ENCODE measurements at places on chromosomes 7 and 10.

- no peak for DNase-seq
Measured at GRCh38 chr7:130887957-130888371, 154.0 kb upstream of the KLF14 start.

DNA sequence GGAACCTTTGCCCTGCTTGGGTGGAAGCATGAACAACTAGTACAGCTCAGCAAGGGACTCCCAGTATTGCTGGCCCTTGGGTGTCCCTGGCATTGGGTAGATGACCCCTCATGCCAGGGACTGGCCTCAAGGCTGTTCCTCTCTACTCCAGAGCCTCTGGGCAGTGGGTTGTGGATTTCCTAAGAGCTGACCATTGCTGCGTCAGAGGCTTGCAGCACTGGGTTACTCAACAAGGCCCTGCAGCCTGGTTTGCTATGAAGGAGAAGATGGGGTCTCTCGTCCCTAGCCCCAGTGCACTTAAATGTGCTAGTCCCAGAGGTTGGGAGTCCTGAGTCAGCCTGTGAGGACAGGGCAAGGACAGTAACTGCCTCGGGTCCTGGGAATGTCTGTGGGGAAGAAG is 2.5 kb downstream of the VSIR start:
- no peak for DNase-seq

DNA sequence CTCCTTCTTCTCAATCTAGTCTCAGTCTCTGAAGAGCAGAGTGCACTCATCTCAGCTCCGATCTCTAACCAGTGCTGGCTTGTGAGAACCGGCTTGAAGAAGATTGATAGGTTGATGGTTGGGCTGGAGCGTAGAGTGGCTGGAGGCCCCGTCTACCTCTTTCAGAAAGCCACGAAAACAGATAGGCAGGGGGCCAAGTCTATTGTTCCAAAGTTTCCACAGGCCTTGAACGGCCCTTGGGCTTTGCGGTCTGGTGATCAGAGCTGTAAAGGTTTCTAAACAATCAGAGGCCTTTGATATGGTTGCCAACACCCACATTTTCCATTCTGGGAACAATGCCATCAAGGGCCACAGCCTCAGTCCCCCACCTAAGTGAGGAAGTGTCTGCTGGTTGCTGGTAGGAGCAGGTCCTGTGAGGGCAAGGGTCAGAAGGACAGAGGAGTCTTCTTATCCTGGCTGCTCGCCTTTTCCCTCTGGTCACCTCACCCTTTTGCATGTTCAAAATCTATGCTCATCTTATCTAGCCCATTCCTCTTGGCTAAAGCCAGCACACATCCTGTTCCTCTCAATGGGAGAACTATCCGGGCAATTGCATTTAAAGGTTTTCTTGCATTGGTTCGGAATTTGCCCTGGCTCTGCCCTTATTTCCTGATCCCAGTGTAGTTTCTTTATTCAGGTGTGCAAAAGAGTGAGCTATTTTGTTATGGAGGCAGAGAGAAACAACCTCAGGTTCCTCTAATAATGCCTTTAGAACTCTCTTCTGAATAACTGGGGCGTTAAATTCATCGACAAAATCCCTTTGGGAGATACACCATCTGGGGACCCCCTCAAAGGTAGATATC is 70.3 kb upstream of the KMT2E start:
- DNase-seq, result peak; percentile 19

- DNase-seq, result no peak
Measured at GRCh38 chr7:13042605-13043236, 355.3 kb downstream of the ARL4A start.

GRCh38 chr7:141355032-141355431 is 196.2 kb upstream of the AGK start:
- DNase-seq, result peak; percentile 34

- DNase-seq, result peak; percentile 77
Measured at GRCh38 chr10:79101560-79102497, 33.1 kb downstream of the ZMIZ1 start.

DNA sequence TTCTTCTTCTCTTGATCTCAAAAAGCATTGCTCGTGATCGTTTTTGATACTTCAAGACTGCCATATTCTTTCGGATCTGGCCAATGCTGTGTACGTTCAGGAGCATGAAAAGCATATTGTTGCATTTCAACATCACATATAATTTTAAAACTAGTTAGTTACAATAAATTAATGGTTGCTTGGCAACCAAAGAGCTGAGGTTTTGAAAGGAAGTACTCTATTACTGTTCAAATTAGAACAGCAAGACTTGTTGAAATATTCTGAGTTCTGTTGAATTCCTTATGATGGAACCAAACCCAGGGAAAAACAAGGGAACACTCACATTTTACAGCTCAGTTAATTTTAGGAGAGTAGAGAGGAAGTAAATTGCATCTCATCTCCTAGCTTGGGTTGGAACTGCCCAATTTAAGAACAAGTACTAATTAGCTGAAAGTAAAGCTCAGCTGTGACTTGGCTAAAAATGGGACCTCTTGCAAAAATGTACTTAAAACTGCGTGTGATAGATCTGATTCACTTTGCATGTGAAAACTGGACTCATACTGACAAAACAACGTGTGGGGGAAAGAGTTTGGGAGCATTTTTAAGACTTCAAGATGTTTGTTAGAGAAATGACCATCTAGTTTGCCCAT is 21.2 kb downstream of the OR9A2 start:
- DNase-seq, result no peak

- DNase-seq, result no peak
Measured at GRCh38 chr10:50992972-50993766, 81.1 kb upstream of the PRKG1 start.

DNA sequence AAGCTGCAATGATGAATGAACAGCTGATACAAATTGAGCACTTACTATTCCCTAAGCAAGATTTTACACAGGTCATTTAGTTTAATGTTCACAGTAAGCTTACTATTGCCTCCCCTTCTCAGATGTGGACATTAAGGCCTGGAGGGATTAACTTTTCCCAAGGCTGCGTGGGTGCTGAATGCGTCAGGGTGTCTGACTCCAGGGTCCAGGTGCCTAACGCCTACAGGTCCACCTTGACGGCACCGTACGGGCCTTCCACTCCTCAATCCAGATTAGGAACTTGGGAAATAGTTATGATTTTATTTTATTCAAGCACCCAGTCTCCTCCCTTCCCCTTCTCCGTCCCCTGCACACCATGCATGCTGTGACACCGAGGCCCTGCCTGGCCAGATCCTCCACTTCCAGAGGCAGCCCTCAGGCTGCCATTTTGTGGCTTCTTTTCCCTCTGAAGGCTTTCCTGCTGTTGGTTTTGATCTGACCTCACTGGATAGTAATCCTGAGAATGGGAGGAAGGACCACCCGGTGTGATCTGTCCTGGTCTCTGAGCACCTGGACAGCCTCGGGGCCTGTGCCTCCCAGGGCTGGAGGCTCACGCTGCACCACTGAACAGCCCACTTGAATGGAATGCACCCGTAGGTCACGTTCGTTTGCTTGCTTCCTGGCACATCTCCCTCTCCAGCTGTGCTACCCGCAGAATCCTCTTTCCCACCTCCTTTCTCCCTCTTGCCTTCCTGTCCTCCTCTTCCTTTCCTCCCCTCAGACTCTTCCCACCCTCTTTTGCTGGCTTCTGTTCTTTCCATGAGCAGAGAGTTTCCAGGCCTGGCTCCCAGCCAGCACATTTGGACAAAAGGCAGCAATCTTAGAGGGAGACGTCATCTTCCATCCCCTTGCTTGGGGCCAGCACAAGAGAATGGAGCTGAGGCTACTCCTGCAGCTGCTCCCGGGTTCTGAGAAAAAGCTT is 14.4 kb downstream of the DENND2A start:
- DNase-seq, result peak; percentile 72

DNA sequence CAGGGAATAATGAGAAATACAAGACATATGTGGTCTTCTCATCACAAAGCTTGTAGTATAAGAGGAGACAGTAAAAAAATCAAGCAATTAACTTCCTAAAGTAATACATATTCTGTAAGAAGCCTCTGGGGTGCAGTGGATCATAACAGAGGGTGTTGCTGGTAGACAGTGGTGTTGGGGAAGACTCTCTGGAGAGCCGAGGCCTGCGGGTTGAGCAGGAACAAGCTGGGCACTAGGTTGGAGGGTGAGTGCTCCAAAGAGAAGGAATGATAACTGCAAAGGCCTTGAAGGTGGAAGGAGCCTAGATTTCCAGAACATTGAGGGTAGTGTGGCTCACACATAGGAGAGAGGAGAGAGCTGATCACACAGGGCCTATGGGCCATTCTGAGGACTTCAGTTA is 1.5 kb downstream of the GIMAP4 start:
- no peak for DNase-seq

DNA sequence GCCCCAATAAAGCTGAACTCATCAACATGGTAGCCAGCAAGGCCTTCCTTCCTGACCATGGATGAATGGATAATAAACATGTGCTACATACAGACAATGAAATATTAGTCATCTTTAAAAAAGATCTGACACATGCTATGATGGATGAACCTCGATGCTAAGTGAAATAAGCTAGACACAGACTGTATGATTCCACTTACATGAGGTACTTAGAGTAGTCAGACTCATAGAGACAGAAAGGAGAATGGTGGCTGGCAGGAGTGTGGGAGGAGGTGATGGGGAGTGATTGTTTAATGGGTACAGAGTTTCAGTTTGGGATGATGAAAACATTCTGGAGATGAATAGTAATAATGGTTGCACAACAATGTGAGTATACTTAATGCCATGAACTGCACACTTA is 114.1 kb upstream of the SORCS3 start:
- DNase-seq, result no peak

DNA sequence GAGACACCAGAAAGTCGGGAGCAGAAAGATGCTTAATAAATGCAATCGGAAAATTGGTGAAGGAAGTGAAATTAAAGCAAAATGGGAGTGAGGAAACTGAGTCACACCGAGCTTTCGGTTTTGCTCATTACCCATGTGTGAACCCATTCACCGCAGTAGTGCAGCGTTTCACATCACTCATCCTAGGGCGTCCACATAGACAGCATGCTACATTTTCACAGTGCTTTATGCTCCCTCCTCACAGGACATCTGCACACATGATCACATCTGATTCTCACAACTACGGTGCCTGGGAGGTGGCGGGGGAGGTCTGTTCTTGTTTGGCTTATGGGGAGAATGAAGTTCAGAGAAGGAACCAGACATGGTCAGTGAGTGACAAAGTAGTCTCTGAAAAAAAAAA is 36.6 kb upstream of the ATP6V0A4 start:
- no peak for DNase-seq

GRCh38 chr7:52030722-52031121 is 714.1 kb upstream of the COBL start:
- DNase-seq, result no peak

- DNase-seq, result no peak
Measured at GRCh38 chr7:158262284-158263109, 325.1 kb downstream of the PTPRN2 start.

DNA sequence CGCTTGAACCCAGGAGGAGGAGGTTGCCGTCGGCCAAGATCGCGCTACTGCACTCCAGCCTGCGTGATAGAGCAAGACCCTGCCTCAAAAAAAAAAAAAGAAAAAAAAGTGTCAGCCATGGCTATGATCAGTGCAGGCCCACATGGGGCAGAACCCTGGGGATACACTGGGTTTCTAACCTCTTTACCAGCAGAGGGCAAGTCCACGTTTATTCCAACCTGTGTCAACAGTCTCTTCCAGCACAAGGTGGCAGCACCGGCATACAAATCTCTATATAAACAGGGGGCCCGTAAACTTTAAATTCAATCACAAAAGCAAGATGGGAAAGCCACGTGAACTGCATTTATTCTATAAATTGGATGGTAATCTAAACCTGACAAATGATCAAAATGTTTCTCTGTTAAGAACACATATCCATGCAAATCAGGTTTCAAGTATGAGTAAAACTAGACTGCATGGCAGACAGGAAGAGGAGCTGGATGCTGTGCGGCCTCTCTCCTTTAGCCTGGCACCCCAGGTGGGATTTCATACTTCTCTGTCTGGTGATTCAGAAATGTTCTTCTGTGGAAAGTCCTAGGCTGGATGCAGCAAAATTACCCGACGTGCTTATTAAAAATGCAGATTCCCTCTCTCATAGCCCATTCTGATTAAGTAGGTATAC is 60.0 kb upstream of the STEAP1B start:
- peak; percentile 57 for DNase-seq

- DNase-seq, result peak; percentile 57
Measured at GRCh38 chr10:77504873-77505257, 132.7 kb downstream of the KCNMA1 start.

DNA sequence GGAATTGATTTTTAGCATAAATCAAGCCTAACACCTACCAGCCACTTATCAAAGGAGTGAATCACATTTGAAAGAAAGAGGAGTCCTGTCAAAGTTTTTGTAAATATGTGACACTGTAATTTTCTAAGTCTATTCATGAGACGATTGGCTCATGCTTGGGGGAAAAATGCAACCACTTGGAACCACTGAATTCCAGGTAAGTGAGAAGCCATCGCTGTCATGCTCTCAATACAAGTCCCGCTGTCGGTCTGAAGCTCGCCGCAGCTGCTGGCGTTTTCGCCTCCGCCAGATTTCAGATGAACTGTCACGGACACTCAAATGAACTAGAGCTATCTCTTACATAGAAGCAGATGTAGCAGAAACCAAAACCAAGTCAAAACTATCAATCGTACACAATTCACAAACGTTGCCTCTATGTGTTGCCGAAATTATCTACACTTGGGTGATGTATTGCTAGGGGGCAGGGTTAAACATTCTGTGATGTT is 279.8 kb upstream of the FZD8 start:
- DNase-seq, result no peak

GRCh38 chr7:50530766-50531165 is 34.4 kb downstream of the DDC start:
- no peak for DNase-seq

GRCh38 chr10:34815185-34816084 is at the start of gene PARD3:
Gene PARD3, minus strand, starts transcription at chr10:34815296. Its CDS starts 301 bp downstream, at chr10:34814995.
- no peak for DNase-seq

DNA sequence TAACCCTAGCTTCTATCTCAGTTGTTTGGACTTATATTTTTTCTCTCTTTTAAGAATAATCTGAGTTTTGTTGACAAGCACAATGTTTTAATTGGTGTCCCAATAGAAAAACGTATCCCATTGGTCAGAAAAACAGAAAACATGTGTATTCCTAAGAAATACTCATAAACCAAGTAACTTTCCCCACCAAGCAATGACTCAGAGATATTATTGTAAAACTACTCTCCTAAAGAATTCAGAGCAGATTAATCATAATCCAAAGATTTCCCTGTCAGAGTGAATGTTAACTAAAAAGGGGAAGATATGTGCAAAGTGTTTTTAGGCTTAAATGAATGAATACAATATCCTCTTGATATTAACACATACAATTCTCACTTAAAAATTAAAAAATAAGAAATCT is 29.4 kb upstream of the MBL2 start:
- DNase-seq, result no peak

- no peak for DNase-seq
Measured at GRCh38 chr10:61684894-61685507, 22.3 kb downstream of the CABCOCO1 start.

DNA sequence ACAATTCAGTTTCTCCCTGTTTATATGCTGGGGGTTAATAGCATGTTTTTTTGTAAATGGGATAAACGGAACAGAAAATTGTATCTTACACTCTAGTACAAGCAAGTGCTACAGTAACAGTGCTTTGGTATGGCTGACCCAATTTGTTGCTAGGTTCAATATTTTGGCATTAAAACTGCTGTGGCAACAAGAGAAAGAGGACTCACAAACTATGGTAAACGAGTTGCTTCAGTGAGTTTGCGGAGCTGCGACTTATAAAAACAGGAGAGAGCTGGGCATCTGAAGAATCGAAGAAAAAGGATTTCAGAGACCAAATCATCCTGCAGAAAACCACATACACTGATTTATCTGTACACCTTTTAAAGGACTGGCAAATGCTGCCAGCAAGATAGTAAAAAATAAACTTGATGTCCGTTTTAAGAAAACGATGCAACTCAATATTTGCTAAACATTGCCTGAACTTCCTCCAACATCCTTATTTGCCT is 2.2 kb downstream of the GLUD1 start:
- no peak for DNase-seq

GRCh38 chr10:24047176-24047575 is 161.8 kb upstream of the KIAA1217 start:
- no peak for DNase-seq

All from putamen (tissue), 1 donor.